ENCODE measurements at places on chromosomes 1 and 21. TPM values are rescaled to one million over a fixed set of nuclear protein-coding genes. Genes with fewer than 3 reads are reported as not detected.
A peak's percentile ranks its signal among the peaks of the same experiment; 100 is the strongest.

The PGBD5 gene
- not detected for total RNA-seq

- no peak for DNase-seq
Observed at GRCh38 chr1:215643592-215644321, 76.7 kb downstream of the KCTD3 start.

- peak; percentile 53 for DNase-seq
Observed at GRCh38 chr1:167698313-167698712, 23.5 kb upstream of the MPZL1 start.

GRCh38 chr1:201870397-201870796 lies 18.3 kb upstream of the SHISA4 start:
- DNase-seq = no peak

- DNase-seq = no peak
Observed at GRCh38 chr1:100391675-100392074, 39.4 kb downstream of the CDC14A start.

DNA sequence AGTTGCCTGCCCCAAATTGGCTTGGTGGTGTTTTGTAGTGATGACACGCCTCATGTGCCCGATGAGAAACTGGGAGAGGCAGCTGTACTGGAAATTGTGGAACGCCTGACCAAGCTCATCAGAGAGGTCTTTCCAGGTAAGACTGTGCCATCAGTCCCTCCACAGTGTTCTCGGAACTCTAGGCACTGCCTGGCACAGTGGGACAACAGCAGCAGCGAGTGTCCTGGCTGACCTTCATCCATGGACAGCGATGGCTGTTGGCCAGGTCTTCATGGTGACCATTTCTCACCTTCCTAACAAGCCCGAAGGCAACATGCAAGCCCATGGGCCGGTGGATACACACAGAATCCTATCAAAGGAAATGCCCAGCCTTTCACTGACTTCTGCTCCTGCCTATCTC lies 10.7 kb upstream of the XKR8 start:
- DNase-seq = no peak

DNA sequence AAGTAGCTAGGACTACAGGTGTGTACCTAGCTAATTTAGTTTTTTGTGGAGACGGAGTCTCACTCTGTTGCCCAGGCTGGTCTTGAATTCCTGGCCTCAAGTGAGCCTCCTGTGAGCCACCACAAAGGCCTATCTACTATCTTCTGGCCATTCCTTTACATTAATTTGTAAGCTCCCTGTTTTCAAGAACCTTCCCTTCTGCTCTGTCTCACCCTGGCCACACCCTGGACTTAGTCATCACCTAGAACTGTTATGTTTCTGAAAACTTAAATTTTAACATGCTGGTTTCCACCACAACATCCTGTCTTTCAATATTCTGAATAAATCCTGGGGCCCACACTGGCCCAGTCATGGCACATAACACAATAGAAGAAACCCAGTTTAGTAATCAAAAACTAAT lies 4.9 kb upstream of the B4GALT3 start:
- peak; percentile 87 for DNase-seq

DNA sequence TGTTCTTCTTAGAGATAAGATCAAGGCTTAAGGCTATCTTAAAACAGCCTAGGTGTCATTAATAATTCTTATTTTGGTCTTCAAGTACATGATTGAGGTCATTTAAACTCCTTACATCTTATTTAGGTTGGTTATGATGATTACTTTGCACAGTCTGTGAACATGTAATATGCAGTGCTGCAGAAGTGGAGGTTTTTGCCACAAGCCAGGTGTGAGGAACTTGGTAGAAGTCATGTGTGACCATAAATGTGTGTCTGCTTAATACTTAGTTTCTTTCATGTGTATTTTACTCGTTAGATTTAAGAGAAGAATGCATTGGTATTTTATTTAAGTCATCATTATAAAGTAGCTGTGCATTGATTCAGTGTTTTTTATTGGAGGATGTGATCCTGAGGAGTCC lies 10.1 kb downstream of the ATG4C start:
- no peak for DNase-seq
